NCI-H1048 (cell line): ENCODE measurements at places on chromosomes 12 and 14.

- no peak for DNase-seq
Measured at GRCh38 chr12:124184456-124184855, 110.4 kb upstream of the RFLNA start.

DNA sequence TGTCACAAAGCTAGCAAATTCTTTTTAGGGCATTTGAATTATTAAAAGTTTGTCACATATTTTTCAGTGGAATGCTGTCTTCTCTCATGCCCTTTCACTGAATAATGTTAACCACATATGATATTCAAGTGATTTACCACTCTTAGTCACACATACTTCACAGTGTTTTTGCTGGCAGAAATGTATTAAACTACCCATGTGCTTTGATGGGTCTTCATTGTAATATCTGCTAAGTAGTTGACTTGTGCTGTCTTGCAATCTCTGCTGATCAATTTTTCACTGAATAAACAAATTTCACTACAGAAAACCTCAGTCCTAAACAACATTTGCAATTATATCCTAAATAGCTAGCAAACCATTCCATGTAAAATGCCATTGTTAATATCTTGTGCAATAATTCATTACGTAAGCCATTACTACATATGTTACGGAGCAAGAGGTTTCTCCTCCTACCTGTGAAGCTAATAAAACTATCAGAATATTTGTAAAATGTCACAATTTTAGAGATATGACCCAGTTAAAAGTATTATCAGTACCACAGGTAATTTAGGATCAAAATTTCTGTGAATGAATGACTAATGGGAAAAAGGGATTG, 64.6 kb upstream of the LMO3 start:
- DNase-seq, result no peak

DNA sequence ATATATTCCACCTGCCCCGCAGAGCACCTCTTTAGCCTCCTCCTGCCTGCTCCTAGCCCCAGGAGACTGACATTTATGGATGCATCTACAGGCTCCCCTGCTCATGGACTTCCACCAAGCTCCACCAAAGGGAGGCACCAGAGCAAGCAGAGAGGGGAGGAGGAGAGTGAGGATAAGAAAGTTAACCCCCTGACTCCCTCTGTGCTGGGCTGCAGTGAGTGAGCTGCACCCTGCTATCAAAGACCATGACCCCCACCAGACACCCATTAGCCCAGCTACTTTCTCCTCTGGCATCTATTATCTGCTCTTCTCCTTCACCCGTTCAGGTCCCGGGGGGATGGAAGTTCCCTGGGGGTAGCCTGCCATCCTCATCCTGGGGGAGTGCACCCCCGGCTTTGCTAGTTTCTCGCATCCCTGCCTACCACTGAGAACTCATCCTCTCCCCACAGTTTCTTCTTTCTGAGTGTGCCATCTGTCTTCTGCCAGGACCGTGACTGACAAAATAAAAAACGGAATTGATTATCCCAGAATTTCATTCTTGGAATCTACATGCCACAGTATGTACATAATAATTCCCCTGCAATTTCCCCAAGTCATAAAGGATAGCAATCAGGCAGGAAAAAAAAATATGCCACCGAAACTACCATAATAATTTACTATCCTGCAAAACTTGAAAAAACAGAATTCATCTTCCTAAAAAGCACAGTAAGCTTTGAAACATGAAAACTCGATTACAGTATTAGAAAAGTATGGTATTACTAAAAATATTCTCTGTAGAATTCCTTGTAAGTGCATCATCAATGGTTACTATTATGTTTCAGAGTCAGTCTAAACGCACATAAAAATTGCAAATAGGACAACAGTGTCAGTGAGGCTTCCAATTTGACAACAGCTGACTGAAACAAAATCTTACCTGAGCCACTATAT, 45.2 kb downstream of the FOXN3 start:
- DNase-seq, result no peak

DNA sequence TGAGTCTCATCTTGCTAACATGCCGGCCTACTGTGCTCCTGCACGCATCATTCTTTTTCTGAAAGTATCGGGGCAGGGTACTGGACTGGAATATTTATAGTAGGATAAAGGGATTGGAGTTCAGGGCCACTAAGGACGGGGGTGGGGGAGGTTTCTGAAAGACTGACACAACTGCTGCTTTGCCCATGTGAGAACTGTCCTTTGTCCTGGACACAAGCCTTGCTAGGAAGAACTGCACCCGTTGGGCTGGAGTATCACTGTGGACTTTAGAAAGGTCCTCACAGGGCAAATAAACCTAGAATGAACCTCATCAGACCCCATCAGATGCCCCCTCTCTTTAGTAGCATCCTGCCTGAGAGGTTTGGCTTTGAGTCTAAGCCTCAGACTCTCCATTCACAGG, 87.6 kb downstream of the PRMT8 start:
- no peak for DNase-seq

DNA sequence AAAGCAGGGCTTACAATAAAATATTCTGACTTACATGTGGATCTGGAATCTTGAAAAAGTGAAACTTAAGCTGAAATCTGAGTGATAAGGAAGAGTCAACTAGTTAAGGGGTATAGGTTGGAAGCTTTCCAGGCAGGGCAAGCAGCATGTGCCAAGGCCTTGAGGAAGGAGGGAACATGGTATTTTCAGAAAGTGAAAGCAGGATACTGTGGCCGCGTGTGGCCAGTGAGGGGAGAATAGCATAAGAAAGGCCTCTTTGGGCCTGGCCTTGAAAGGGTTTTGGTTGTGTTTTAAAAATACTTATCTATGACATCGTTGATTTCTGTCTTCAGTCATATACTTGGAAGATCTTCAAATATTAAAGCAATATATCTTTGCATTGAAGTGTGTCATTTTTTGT, 213.4 kb downstream of the AKAP6 start:
- DNase-seq, result no peak

- DNase-seq, result no peak
Measured at GRCh38 chr12:115412831-115413230, 728.9 kb upstream of the TBX3 start.

GRCh38 chr12:51536159-51536558, 54.9 kb upstream of the SCN8A start:
- DNase-seq, result no peak

DNA sequence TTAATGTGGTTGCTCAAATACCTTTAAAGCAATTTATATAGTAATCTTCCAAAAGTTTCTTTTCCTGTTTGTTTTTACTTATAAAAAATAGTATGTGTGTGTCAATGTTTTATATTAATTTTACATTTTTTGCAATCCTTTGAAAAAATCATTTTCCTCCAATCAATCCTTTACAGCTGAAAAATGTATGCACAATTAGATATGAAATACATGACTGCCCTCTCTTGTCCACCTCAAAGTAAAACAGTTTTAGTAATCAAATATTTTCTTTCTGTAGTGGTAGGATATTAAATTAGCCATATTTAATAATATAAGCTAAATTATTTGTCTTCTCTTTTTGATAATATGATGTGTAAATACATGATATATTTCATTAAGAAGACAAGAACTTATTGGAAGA, 269.9 kb downstream of the ADAMTS20 start:
- DNase-seq, result no peak

DNA sequence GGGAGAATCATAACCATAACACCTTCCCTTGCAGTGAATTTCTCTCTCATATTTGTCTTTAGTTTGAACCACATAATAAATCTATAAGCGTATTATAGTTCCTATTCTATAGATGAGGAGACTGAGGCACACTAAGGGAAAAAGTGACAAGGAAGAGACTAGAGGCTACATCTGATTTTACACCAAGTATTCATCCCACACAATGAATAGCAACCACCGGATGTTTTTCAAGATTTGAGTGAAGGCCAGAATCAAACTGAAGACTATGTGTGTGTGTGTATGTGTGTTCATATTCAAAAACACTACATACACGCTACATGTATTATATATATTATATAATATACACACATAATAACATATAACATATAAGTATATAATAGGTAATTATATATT, 4.7 kb downstream of the ASB2 start:
- no peak for DNase-seq

DNA sequence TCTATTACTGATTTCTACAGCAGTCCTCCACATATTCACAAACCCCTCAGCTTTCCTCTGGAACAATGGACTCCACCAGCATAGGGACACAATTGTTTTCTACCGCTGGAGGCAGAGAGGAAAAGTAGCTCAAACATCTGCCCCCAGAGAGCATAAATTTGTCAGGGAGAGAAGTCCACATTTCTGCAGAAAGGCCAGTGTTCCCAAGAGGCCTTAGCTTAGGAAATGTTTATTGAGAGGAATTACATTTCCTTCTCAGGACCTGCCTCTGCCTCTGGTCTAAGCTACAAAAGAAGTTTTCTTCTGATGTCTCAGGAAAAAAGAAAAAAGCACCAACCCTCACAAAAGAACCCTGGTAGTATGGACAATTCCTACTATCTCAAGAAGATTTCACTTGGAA, 217.8 kb upstream of the BMP4 start:
- DNase-seq, result no peak

DNA sequence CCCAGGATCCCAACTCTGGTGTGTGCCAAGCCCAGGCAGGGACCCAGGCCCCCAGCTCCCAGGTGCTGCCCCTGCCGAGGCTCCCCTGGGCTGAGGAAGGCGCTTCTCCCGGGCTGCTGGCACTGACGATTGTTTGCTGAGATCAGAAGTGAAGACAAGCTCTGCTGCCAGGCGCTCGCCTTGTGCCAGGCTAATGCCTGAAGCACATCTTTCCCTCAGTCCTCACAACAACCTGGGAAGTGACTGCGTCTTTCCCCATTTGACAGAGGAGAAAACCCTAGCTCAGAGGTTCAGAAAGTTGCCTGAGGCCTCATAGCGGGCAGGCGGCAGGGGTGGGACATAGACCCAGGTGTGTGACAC, 36.8 kb downstream of the ANKRD9 start:
- DNase-seq, result no peak

DNA sequence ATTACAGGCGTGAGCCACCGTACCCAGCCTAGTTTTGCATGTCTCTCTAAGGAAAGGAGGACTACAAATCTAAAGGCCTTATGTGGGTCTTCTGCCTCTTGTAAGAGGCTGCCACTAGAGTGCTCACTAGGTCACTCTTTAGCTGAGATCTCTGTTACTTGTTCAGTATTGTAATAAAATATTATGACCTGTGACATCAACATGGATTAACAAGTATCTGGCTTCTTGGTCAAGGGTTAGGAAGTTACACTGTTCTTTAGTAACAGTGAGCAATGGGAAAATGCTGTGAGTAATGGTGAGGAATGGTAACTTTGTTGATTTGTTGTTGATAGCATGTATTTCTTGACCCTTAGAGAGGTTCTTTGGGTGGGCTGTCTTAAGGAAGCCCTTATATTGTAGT, 50.5 kb downstream of the ERC1 start:
- no peak for DNase-seq

DNA sequence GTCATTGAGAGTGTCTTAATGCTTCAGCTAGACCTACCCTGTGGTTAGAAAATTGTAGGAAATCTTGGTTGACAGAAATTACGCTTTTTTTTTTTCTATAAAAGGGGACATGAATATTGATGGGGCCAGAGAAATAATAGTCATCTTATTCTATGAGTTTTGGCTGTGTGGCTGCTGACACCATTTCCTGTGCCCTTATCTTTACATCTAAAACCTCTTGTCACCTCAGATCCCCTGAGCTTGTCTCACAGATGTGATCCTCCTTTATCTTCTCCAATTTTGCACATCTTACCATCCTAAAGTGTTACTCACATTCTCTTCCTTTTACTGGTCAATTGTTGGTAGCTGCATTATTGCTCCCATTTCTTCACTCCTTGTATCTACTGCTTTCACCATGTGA, 36.1 kb downstream of the ASCL1 start:
- DNase-seq, result no peak

- no peak for DNase-seq
Measured at GRCh38 chr12:575948-576614, 87.2 kb downstream of the NINJ2 start.

GRCh38 chr14:74528886-74529285, 35.3 kb downstream of the ISCA2 start:
- DNase-seq, result no peak

GRCh38 chr12:81300454-81300853, 222.6 kb downstream of the ACSS3 start:
- no peak for DNase-seq

DNA sequence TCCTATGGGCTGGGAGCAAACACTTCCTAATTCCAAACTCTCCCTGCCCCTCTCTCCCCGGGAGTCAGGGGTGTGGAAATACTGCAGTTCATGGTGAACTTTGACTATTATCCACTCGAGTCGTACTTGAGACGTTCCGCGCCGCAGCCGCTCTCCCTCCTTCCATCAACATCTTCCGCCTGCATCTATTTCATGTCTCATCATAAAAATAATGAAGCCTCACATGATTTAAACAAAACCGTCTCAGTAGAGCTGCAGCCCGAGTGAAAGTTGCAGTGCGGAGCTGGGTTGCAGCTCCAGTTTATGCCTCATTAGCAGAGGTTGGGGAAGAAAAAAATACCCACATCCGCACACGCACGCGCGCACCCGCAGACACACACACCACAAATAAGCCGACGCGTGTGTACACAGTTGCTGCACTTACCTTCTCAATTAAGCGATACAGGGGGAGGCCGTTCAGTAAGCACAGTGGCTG, 283 bp downstream of the LMO3 start:
- no peak for DNase-seq

GRCh38 chr14:90681929-90682328, 134.3 kb downstream of the TTC7B start:
- no peak for DNase-seq

- no peak for DNase-seq
Measured at GRCh38 chr12:29970501-29970900, 186.8 kb upstream of the TMTC1 start.

GRCh38 chr12:113174461-113175384, 10.6 kb downstream of the DDX54 start:
- DNase-seq, result no peak

GRCh38 chr12:112096667-112097066, 11.9 kb downstream of the NAA25 start:
- no peak for DNase-seq

GRCh38 chr14:44795725-44796124, 166.0 kb downstream of the KLHL28 start:
- no peak for DNase-seq

- no peak for DNase-seq
Measured at GRCh38 chr12:108418164-108418890, 79.2 kb upstream of the CMKLR1 start.

GRCh38 chr12:111359231-111359913, 9.5 kb downstream of the PHETA1 start:
- no peak for DNase-seq

DNA sequence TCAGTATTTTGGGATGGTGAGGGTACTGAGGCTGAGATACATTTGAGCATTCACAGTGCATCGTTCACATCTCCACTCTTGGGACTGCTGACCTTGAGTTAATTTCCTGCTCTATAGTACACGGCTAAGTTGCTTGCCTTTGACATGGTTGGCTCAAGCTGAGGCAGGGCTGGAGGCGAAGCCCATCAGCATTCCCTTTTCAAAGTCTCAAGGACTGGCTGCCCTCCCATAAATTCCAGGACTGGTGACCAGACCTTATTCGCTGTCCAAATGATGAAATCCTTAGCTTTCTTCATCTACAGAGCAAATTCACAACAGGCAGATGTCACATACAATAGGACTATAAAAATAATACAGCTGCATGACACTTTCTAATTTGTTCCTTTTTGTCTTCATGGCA, 85.9 kb downstream of the SSPN start:
- no peak for DNase-seq
